Stromal cell of bone marrow (primary cell): ENCODE measurements at places on chromosomes 11 and 22.
A peak's percentile ranks its signal among the peaks of the same experiment; 100 is the strongest.

DNA sequence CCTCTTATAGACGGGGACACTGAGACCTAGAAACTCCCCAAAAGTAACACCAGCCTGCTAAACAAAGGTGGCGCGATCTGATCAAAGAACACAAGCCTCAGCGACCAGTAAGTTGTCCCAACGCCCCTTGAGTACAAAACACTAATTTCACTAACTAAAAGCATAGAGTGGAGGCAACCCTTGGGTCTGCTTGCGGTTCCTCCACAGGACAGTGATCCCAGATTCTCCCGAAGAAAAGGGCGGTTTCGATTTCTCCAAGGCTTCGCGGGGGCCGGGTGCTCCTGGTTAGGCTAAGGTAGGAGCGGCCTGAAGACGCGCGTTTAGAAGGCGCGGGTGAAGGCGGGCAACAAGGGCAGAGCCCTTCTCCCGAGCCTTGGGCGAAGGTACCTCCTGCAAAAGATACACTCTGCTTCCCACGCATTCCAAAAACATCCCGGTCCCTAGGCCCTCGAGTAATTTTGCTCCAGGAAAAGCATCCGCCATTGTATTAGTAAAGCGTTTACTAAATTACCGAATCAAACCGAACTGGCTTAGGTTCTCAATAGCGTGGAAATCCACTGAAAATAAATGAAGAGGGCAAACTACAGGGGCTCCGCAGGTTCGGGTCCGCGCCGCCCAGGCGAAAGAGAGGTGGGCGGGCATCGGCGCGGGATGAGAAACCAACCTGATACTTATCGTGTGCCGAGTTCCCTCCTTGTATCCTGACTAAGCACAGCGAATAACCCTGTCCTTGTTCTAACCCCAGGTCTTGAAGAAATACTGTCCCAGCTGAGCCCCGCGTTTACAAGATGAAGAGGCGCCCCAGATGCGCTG is 2.0 kb downstream of the WT1 start:
- no peak for DNase-seq

GRCh38 chr11:20259506-20259905 is 99.2 kb upstream of the DBX1 start:
- no peak for DNase-seq

GRCh38 chr11:103108933-103109817 is at the start of gene DYNC2H1:
Gene DYNC2H1 (plus strand): TSS chr11:103109426. CDS start chr11:103109575, 149 bp downstream.
- peak; percentile 84 for DNase-seq

- peak; percentile 19 for DNase-seq
Measured at GRCh38 chr11:115745610-115746512, 241.6 kb upstream of the CADM1 start.

- no peak for DNase-seq
Measured at GRCh38 chr11:65382804-65383368, 440 bp upstream of the SLC25A45 start.
